ENCODE measurements at places on chromosomes 13 and 19.

GRCh38 chr13:48181482-48182145, 51.4 kb upstream of the ITM2B start:
- DNase-seq: no peak

- DNase-seq: no peak
Measured at GRCh38 chr13:67776151-67776550, 546.0 kb upstream of the PCDH9 start.

DNA sequence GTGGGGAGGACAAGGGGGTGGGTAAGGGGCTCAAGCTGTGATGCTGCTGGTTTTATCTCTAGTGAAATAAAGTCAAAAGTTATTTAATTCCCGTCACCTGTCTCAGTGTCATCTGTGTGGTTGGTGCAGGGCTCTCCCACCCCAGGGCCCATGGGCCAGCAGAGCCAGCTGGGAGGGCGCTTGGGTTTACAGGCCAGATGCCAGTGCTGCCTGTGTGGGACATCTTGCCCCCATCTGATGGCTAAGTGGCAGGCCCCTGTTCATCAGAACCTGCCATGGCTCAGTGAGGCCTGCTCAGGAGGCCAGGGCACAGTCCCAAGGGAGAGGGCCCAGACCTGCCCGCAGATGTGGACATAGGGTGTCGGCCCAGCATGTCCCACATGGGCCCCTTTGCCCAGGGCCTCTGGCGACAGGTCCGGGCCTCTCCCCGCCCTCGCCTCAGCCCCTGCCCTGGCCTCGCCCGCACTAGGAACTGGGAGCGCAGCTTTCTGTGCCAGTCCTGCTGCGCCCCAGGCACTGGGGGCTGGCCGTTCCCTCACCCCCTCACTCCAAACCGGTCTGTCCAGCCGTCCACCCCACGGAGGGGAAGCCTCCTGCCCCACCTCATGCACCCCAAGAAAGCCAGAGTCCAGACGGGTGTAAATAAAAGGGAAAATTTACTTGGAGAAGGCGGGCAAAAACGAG, 5.3 kb downstream of the ZNF296 start:
- no peak for DNase-seq

- DNase-seq: no peak
Measured at GRCh38 chr13:43934273-43934672, 54.6 kb downstream of the LACC1 start.

GRCh38 chr13:50389726-50390125, 374.5 kb downstream of the KCNRG start:
- DNase-seq: no peak

DNA sequence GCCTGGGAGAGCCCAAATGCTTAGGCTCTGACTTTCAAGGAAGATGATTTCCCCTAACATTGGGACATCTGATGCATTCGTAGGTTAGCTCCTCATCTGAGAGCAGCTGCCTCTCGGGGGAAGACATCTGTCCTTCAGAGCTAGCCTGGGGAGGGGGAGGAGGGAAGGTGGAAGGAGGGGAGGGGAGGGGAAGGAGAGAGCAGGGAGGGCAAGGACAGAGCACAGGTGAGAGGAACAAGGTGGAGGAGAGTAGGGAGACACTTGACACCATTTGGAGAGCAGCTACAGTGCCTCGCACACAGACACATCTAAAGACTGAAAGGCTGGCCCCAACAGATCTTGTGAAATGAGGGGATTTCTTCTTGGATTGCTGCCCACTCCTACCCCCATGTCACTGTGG, 103.8 kb downstream of the ZDHHC20 start:
- DNase-seq: no peak

DNA sequence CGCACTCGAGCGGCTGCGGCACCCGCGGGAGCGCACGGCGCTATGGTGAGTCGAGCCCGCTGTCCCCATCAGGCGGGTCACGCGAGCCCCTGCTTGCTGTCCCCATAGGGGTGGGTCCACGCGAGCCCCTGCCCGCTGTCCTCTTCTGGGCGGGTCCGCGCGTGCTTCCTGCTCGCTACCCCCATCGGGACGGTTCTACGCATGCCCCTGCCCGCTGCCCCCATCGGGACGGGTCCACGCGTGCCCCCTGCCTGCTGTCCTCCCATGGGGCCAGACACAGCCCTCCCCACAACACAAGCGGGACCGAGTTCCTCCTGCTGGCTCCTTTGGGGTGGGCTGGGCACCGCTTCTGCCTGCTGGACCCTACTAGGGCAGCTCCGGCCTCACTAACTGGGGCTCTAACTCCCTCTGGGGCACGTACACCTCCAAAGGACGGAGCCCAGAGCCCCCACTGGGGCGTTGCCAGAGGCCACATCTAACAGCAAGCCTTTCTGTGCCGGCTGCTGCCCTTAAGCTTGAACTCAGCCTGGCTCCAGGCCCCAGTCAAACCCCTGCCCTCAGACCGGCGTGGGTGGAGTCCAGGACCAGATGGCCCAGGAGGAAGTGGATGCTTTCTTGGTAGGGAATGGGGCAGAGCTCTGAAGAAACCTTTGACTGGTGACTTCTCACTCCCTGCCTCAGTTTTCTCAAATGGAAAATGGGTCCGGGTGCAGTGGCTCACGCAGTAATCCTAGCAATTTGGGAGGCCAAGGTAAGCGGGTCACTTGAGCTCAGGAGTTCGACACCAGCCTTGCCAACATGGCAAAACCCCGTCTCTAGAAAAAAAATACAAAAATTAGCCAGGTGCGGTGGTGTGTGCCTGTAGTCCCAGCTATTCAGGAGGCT, 722 bp downstream of the COLGALT1 start:
- no peak for DNase-seq

GRCh38 chr19:28134311-28134710, 1078.6 kb downstream of the UQCRFS1 start:
- DNase-seq: no peak

GRCh38 chr19:12994701-12995595, at the start of gene NFIX:
Gene NFIX (plus strand): TSS chr19:12995475. CDS start chr19:12995838, 363 bp downstream.
- DNase-seq: peak; percentile 45

Data from activated gamma-delta T cell treated with anti-CD3 and anti-CD28 coated beads, Interleukin-2, amount 50 U/mL, for 16 hours (primary cell).